Activated naive CD4-positive, alpha-beta T cell treated with Interleukin-2 at 50 U/mL for 16 hours (primary cell): ENCODE measurements at places on chromosomes 1 and 21.

DNA sequence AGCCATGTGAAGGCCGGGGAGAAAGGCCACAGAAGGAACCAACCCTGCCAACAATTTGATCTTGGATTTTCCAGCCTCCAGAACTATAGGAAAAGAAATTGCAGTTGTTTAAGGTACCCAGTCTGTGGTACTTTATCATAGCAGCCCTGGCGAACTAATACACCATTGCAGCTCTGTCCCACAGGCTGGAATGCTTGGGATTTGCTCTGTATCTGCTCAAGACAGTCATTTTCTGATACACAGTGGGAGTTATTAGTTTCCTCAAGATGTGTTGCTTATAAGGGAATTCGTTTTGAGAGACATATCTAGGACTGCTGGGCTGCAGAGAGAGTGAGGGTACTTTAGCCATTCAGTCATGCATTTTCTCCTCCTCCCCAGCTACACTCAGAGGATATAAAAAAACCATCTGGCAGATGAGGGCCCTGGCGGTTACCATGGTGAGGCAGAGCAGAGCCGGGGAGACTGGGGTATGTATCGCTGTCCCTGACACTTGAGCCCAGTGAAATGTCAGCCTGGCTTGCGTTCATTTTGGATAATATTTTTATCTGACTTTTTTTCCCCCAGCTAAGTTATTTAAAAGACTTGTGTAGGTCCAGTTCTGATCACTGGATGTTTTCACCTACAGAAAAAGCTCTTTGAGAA lies 104.6 kb downstream of the DIRAS3 start:
- no peak for DNase-seq

- DNase-seq, result no peak
Observed at GRCh38 chr1:54537611-54538010, 10.4 kb upstream of the ACOT11 start.

DNA sequence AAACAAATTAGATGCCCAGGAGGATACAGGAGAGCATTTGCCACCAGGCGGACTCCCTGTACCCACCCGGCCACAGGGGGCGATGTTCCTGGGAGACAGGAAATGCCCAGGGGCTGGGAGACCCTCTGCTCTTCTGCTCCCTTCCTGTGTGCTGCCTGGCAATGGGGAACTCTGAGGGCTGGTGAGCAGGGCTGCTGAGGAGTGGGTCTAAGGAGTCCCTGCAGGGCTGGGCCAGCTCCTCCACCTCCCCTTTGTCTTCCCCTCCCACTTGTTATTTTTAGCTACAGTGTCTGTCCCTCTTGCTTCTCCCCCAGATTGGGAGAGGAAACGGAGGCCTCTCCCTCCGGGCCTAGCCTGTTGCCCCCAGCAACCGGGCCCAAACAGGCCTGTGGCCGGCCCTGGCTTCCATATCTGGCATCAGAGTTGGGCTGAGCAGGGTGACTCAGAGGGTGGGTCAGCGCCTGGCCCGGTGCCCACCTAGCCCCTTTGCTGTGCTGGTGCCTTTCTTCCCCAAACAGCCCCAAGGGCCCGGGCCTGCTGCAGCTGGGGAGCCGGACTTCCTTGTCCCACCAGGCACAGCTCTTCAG lies 11.6 kb downstream of the LMNA start:
- peak; percentile 68 for DNase-seq

DNA sequence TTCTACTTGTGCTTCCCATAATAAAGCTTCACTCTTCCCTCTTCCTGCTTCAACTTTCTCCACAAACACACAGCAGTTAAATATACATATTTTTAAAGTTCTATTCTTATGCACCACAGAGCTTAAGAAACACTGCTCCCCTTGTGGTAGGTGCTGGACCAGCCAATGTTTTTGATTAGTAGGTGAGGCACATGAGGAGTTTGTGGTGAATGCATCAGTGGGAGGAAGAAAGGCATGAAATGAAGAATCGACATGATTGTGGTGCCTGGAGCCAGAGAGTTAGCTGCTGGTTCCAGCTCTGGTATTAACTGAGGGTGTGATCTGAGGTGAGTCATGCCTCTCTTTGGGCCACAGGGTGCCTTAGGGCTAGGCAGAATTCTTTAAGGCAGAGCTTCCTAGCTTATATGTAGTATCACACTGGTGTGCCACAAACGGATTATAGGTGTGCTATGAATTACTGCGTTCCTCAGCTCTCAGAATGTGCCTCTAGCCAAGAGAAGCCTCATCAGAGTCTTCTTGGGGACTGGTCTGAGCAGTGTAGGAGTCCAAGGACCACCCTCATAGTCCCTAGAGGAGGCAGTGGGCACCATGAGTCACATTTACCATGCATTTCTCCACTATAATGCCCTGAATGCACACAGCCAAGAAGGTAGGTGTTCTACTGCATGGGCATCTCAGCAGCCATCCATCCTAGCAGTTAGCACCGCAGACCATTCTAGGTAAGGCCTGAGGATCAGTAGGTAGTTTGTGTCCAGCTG lies 97.4 kb upstream of the SGIP1 start:
- DNase-seq, result peak; percentile 68

- no peak for DNase-seq
Observed at GRCh38 chr1:182608845-182609610, 4.8 kb upstream of the RGS16 start.

DNA sequence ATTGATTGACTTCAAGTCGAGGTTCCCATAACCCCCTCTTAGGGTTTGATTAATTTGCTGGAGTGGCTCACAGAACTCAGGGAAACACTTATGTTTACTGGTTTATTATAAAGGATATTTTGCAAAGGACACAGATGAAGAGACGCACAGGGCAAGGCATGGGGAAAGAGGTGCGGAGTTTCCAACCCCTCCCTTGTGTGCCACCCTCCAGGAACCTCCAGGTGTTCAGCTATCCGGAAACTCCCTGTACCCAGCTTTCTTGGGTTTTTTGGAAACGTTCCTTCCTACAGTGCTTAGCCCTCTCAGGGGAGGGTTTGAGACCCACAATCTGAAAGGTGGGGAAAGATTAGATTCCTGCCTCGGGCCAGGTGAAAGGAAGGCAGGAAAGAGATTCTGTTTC lies 48.2 kb downstream of the UCK2 start:
- DNase-seq, result no peak

- no peak for DNase-seq
Observed at GRCh38 chr1:198878566-198878965, 239.7 kb downstream of the PTPRC start.

- no peak for DNase-seq
Observed at GRCh38 chr1:160570840-160571239, 8.5 kb downstream of the CD84 start.

DNA sequence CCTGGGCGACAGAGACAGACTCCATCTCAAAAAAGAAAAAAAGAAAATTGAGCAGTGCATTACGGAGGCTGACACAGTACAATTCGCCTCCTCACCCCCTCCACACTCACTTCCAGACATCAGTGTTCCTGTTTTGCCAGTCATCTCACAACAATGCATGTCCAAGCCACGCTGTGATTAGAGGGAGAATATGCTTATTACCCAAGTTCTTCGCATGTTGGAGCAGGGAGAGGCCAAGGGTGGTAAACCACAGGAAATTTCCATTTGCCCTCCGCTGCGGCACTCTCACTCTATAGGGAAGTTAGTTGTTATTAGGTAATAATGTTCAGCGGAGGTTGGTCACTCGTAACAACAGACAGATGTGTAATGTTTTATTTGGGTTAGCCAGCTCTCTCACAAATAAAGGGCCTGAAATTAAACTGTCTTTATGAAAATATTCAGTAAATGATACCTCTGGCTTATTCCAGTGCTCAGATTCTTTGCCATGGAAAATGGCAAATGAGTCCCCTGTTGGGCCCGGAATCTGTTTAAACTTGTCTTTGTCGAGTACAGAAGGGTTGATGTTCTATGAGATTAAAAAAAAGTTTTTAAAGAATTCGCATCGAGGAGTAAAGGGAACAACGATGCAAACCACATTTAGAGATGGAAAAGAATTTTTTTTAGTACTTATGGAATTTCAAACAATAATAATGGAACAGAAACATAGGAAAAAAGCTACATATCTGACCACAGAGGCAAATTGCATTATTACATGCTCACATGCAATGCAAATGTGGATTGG lies 33.1 kb downstream of the KCNJ15 start:
- no peak for DNase-seq

DNA sequence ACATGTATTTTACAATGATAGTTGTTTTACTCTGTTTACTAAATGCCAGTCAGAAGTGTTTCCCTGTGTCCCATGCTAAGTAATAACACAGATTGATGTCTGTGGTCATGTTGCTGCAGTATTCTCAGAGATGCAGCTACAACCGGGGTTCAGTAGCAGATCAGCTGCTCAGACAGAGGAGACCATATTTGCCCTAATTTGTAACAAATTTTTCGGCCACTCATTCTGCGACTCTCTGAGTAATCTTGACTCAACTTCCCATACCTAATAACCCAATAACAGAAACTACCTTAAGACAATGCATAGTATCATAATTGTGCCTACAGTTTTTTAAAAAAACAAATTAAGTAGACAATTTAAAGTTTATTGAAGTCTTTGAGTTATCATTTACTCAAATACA lies 32.6 kb downstream of the NIBAN1 start:
- no peak for DNase-seq

GRCh38 chr1:40029608-40030007 lies 10.9 kb upstream of the CAP1 start:
- DNase-seq, result no peak

GRCh38 chr1:34696981-34697380 lies 57.9 kb upstream of the GJB5 start:
- no peak for DNase-seq

DNA sequence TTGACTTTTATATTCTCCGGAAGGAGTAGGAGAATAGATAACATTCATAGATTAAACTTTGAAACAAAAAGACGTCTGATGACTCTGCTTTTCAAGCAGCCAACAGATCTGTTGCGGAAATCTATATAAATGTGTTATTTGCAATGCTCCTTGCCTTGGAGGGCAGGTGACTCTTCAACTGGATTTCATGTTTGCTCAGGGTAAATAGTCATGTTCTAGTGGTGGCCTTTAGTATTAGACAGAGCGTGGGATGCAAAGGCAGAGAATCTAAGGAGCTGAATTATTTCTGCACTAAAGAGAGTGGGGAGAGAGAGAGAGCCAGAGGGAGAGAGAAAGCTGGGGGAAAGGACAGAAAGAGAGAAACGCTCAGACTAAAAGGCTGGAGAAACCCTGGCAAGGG lies 454.3 kb downstream of the AJAP1 start:
- DNase-seq, result no peak

DNA sequence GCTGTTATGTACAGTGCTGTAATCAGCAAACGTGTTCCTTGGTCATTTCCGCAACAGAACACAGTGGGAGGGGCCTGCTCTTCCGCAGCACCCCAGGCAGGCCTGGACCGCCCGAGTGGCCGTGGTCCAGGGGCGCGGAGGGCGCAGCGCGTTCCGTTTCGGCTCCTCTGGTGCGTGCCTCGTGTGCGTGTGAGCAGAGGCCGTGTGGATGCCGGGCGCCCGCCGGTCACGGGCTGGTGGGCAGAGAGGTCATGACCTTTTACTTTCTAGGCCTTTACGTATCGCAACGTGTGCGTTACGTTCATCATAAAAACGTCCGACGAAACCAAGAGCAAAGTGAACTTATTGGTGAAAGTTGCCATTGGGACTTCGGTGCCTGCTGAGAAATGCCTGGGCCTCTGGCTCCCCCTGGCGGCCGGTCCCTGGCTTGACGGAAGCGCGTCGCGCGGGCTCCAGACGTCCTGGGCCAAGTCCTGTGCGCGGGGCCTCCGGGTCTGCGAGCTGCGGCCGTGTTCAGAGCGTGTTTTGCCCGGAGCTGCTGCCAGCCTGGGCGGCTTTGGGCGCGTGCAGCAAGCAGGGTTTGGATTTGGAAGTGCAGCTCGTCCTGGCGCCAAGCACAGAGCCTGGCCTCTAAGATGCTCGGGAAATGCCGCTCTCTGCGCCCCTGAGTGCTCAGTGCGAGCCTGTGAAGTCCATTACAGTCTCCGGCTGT lies 34.4 kb downstream of the COL18A1 start:
- DNase-seq, result peak; percentile 86
